ENCODE measurements at places on chromosomes 7 and 10. TPM values are rescaled to one million over a fixed set of nuclear protein-coding genes. Genes with fewer than 3 reads are reported as not detected.

DNA sequence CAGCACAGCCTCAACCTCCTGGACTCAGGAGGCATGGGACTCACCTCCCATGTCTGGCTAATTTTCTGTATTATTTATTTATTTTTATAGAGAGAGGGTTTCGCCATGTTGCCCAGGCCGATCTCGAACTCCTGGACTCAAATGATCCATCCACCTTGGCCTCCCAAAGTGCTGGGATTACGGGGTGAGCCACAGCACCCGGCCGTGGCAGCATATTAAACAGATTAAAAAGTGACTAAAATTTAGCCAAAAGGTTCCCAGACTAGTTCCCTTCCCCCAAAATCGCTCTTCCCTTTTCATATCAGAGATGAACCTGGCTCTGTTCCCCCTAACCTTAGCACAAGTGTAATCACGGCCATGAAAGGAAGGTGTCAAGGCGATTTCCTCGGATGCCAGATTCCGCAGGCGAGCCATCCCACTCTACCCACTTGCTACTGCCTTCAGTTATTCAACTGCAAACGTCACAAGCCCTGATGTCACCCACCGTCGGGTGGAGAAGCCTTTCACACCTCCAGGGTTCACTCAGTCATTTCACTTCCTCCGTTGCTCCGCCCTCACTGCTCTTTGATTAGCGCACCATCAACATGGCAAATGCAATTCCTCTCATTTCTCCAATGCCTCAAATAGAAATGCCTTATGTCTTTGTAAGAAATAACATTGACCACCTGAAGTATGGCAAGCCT, 104.7 kb upstream of the RHEB start:
- DNase-seq = no peak
- H3K27me3 ChIP-seq = no peaks in the 10 kb centered on the region
- H3K4me1 ChIP-seq = no peaks in the 10 kb centered on the region
- no peak overlapping the region for H3K4me3 ChIP-seq

DNA sequence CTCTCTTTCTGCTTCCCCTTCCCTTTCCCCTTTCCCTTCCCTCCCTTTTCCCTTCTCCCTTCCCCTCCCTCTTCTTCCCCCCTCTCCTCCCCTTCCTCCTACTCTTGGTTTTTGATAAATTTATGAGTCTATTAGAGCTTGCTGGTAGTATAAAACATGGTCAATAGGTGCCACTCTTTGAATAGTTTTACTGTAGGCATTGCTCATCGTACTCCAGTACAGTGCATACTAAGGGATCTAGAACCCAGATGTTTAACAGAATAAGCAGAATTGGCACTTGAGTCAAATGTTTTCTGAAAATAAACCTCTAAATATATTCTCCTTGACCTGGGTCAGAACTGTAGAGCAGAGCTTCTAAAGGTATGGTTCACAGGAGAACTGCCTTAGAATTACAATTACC, 126.7 kb downstream of the SORCS3 start:
- no peak overlapping the region for H3K4me3 ChIP-seq
- H3K27ac ChIP-seq = no peak overlapping the region
- H3K4me1 ChIP-seq = no peaks in the 10 kb centered on the region
- no peaks in the 10 kb centered on the region for H3K36me3 ChIP-seq
- H3K27me3 ChIP-seq = no peaks in the 10 kb centered on the region

DNA sequence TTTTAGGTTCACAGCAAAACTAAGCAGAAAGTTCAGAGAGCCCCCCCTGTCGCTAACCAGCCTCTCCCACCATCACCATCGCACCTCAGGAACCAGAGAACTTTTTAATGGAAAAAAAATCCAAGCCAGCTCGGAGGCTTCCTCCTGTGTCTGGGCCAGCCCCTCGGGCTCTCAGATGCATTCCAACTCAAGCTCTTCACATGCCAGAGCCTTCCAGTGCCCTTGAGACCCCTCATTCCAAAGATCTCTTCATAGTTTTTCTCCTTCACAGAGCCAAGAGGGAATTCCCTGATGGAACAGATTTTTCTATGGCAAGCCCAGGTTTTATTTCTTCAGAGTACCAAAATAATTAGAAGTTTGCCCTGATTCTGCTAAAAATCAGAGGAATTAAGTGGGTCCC, 153.4 kb upstream of the LANCL2 start:
- DNase-seq = no peak
- no peak overlapping the region for H3K27ac ChIP-seq
- no peak overlapping the region for H3K4me3 ChIP-seq
- no peaks in the 10 kb centered on the region for H3K4me1 ChIP-seq
- no peaks in the 10 kb centered on the region for H3K36me3 ChIP-seq
- H3K27me3 ChIP-seq = no peaks in the 10 kb centered on the region

GRCh38 chr10:113119801-113120200, 169.8 kb downstream of the TCF7L2 start:
- H3K27ac ChIP-seq = no peak overlapping the region
- no peaks in the 10 kb centered on the region for H3K27me3 ChIP-seq
- DNase-seq = no peak
- no peaks in the 10 kb centered on the region for H3K36me3 ChIP-seq
- no peaks in the 10 kb centered on the region for H3K4me1 ChIP-seq

The BTBD16 gene
- not detected for total RNA-seq

GRCh38 chr7:117082647-117083046, 129.3 kb downstream of the ST7 start:
- H3K4me3 ChIP-seq = no peak overlapping the region
- no peak overlapping the region for H3K27ac ChIP-seq
- no peaks in the 10 kb centered on the region for H3K36me3 ChIP-seq
- no peaks in the 10 kb centered on the region for H3K27me3 ChIP-seq

The ASIC3 gene
- 11.6 TPM for total RNA-seq

DNA sequence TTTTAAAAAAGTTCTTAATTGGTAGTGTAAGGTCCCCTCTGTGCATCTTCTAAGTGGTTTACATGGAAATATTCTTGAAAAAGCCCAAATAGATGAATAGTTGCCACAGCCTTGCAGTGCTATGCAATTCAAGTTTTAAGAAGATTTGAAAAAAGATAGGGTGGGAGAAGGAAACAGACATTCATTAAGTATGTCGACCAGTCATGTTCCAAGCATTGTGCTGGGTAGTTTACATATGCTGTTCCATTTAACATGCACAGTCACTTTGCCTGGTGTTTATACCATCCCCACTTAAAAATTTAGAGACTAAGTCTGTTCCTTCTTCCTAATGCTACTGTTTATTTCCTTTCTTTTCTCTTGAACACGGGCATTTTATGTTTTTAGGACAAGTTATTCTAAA, 28.1 kb upstream of the NAMPT start:
- H3K27ac ChIP-seq = no peak overlapping the region
- H3K4me3 ChIP-seq = no peak overlapping the region
- no peaks in the 10 kb centered on the region for H3K27me3 ChIP-seq
- no peaks in the 10 kb centered on the region for H3K36me3 ChIP-seq

Measured in CD4-positive, alpha-beta memory T cell (primary cell).